ENCODE measurements at places on chromosomes 6 and 20.

- DNase-seq = no peak
Observed at GRCh38 chr6:161837854-161838253, 564.0 kb upstream of the AGPAT4 start.

- DNase-seq = peak; percentile 62
Observed at GRCh38 chr20:62010551-62011402, 54.9 kb downstream of the TAF4 start.

DNA sequence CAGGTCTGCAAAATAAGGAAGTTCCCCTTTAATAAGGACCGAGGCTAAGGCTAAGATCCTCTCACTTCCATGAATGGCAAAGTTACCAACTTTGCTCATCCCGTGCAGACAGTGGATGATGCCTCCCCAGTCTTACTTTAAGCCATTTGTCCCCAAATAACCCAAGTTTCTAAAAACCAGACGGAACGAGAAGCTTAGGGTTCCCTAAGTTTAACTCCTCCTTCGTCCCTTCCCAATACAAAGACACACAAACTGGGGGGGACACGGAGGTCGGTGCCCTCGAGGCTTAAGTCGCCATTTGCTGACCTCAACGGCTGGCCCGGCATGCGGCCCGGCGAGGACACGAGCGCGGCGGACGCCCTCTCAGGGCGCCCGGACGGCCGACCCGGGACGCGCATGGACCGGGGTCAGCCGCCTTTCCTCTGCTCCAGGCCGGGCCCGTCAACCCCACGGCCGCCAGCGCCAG is 527 bp downstream of the FBXO30 start:
- peak; percentile 72 for DNase-seq

DNA sequence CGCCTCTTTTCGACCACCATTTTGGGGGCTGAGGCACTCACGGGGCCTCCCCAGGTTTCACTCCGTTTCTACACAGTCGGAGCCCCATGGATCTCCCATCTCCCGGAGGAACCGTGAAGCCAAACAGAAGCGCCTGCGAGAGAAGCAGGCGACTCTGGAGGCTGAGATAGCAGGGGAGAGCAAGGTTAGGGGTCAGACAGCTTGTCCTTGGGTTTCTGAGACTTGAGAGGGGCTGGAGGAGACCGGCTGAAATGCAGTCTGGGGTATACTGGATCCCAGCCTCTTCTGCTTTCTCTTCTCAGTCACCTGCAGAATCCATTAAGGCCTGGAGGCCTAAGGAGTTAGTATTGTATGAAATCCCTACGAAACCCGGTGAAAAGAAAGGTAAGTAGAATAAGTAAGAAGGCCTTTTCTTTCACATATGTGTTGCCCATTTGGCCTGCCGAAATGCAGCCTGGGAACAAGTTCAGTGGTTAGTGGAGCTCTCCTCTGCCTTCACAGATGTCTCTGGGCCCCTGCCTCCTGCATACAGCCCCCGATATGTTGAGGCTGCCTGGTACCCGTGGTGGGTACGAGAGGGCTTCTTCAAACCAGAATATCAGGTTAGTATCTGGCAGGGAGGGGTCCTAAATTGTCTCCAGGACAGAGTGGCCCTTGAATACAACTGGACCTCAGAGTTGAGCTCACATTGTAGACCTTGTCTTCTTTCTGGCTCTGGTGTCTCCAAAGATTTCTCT is 984 bp downstream of the VARS2 start:
- DNase-seq = peak; percentile 33

DNA sequence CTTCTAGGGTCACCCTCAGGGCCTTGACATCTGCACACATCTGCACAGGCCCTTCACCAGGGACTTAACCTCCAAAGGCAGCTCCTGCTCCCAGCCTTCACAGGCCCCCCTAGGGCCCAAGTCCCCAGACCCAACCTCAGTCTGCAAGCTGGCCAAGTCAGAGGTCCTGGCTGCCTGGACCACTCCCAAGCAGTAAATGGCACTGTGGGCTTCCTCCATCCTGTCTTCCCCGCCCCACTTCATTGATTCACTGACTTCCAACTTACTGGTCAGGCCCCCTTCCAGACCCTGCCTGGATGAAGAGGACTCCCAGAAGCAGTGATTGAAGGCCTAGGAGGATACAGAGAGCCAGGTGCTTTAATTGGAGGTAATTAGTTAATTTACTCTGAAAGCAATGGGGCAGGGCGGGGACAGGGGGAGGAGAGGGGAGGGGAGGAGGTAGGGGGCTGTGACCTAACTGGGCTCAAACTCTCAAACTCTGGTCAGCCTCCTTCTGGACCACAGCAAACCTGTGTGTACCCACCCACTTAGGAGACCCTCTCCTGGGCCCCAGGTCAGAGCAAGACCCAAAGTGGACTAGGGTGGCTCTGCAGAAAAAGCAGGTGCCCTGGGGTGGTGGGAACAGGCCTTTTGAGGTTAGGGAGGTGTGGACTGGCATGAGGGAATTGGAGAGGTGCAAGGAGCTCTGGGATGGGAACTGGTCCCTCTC is 51.5 kb downstream of the MRPL14 start:
- DNase-seq = no peak

GRCh38 chr6:110552901-110553641 is 76.7 kb upstream of the SLC22A16 start:
- DNase-seq = no peak

- no peak for DNase-seq
Observed at GRCh38 chr20:10338426-10339180, 95.4 kb downstream of the MKKS start.

GRCh38 chr20:10568032-10568431 is 105.8 kb downstream of the JAG1 start:
- no peak for DNase-seq

DNA sequence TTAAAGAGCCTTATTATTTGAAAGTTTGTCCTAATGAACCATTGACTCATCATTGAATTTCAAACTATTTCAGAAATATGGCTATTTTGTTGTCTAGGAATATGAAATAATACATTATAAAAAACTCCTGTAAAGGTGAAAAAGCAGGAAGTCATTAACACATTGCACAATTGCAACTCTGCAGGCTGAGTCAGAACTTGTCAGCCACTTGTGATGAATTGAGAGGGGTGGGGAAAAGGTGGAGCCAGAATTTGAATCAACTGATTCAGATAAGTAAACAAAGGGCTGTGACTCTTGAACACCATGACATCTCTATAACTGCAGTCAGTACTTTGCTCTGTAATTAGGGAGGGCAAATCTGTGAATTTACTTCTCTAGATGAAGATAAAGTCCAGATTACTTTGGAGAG is 6.0 kb downstream of the C6orf141 start:
- no peak for DNase-seq

GRCh38 chr20:56342783-56343182 is 16.0 kb upstream of the FAM210B start:
- DNase-seq = no peak

- no peak for DNase-seq
Observed at GRCh38 chr6:110216140-110216539, 35.9 kb downstream of the CDC40 start.

DNA sequence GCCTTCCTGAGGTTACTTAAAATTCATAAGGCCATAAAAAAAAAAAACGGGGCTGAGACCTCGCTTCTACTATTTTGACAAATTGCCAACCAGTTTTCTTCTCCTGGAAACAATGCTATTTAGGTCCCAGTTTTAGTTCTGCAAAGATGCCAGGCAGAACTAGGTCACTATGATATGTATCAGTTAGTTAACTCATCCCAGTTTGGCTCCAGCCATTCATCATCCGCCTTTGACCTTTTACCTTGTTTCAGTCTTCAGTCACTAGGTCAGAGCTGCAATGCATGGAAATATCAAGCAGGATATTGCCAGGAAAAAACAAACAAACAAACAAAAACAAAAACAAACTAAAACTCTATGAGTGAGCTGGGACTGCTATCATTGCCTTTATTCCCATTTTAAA is 29.8 kb upstream of the ENPP4 start:
- no peak for DNase-seq

DNA sequence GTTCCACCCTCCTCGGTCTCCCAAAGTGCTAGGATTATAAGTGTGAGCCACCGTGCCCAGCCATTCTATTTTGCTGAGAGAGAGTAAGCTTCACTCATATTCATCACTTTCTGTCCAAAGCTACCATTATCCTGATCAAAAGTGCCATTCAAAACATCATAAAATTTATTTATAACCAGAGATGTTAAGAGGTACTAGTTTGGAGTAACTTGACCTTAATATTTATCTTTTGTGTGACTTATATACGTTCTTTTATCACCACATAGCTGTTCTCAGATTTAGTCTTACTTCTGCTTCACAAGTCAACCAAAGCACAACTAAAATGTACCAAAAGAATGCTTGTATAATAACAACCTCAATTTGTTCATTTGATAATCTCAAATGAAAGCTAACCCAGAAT is 18.1 kb downstream of the AKIRIN2 start:
- no peak for DNase-seq

DNA sequence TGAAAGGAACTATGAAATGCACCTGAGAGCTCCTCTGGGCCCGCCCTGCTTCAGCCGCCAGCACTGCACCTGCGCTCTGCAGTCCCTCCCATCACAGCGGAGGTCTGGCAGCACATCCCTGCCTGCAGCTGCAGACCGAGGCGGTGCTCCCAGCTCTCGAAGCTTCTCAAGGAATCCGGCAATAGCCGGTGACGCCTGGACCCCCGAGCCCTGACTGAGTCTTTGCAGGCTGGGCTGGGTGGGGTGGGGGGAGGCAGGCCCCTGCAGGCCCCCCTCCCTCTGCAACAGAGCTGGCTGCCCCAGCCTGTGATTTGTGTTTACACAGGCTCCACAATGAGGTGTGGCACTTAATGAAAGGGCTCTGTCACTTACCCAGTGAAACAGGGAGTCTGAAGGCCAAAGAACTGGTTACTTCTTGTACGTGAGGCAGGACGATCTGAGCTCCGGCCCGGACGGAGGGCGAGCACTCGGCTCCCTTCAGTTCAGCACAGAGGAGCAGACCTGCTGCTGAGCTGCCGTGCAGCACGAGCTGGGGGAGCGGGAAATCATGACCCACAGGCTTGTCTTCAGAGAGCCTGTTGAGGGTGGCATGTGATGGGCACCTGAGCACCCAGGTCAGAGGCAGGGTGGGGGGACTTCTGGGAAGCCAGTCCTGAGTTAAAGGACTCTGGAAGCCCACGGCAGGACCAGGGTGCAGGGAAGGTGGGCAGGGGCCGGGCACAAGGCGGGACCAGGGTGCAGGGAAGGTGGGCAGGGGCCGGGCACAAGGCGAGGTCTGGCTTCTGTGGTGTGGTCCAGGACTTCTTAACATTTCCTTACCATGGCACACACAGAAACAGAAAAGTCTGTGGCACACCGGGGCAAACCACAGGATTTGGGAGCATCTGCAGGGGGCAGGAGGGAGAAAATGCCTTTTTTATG is 192.3 kb upstream of the THBS2 start:
- no peak for DNase-seq

- DNase-seq = no peak
Observed at GRCh38 chr6:157996201-157996712, 14.6 kb downstream of the SYNJ2 start.

DNA sequence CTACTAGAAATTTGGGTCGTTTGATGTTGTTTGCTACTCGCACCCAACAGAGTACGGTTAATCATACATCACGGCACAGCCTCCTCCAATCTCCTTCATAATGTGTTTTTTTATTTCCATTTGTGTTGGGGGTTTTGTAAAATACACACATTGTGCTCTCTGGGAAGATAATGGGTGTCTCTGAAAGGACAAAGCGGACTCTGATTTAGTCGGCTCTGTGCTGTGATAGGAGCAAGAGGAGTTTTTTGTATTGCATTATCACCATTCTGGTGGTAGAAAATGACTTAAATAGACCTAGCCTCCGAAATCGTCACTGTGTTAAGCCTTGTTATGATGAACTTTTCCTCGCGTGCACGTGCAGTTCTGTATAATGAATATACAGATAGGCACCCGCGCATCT is 196.3 kb downstream of the CDH4 start:
- no peak for DNase-seq

DNA sequence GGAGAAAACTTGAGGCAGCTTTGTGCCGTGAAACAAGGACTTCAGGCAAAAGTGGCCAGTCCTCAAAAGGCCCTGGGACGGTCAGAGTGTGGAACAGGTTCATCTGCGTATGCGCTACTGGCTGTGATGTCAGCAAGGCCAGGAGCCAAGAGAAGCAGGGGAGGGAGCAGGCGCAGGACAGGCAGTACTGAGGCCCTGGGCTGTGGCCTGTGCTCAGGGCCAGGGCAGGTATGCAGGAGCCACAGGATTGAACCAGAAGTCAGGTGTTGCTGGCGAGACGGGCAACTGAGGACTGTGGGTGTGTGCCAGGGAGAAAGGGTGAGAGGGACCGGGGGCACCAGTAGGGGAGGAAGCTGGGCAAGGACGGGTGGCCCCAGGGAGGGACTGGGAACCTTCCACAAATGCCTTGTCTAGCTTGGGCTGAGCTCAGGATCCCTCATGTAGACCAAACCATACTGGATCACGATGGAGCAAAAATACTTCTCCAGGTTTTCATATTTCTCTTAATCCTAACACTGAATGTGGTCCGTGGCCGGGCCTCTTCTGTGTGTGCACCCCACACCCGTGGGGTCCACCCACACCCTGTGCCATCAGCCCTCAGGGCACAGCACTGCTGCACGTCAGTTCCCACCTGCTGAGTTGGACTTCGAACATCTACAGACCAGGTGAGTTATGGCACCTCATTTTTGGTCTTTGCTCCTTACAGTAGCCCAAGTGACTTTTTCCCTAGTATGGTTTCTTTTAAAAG is 46.9 kb downstream of the GINS1 start:
- DNase-seq = no peak

GRCh38 chr20:14518648-14519047 is 181.2 kb upstream of the FLRT3 start:
- no peak for DNase-seq

DNA sequence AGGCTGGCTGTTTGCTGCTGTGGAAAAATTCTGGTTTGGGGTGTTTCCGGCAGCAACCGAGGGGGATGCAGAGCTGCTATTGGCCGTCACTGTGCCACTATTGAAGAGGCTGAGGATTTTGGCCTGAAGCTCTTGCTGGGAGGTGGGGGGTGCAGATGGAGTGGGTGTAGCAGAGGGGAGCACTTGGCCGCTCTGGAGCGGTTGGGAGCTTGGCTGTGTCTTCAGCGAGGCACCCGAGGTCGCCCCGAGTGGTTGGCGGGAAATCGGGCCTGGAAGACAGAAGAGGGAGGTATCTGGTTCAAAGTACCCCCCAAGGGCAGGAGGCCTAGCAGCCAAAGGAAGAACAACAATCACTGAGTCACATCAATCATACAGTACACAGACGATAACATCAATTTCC is 27.1 kb downstream of the NCOA5 start:
- no peak for DNase-seq
